ENCODE measurements at places on chromosomes 11 and 22. TPM values are rescaled to one million over a fixed set of nuclear protein-coding genes. Genes with fewer than 3 reads are reported as not detected.

GRCh38 chr22:39662686-39663052 is 92.1 kb downstream of the CACNA1I start:
- peaks cover 14% of the 10 kb centered on the region for H3K4me1 ChIP-seq
- DNase-seq = peak; percentile 55
- H3K4me3 ChIP-seq = peak overlapping the region; percentile 51
- peaks cover 81% of the 10 kb centered on the region for H3K27me3 ChIP-seq
- no peak overlapping the region for H3K27ac ChIP-seq

DNA sequence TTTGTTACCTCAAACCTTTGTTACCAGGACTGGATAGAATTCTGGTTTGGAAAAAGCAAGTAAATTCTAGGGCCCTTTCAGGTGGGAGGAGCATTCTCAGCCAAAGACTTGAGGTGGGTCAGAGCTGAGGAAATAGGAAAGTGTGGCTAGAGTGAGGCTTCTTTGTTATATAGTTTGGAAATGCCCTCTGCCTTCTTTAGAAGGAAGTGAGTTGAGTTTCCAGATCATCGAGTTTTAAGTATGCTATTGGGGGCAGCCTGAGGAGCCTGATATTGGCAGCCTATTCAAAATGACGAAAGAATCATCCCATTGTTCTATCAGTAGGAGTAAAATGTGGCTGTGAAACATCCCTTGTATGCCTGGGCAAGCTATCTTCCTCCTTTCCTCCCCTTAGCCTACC is 134.1 kb downstream of the ARHGAP42 start:
- no peaks in the 10 kb centered on the region for H3K27me3 ChIP-seq
- peak; percentile 64 for DNase-seq
- peaks cover 52% of the 10 kb centered on the region for H3K4me1 ChIP-seq

Gene PRAME
- not detected for total RNA-seq

DNA sequence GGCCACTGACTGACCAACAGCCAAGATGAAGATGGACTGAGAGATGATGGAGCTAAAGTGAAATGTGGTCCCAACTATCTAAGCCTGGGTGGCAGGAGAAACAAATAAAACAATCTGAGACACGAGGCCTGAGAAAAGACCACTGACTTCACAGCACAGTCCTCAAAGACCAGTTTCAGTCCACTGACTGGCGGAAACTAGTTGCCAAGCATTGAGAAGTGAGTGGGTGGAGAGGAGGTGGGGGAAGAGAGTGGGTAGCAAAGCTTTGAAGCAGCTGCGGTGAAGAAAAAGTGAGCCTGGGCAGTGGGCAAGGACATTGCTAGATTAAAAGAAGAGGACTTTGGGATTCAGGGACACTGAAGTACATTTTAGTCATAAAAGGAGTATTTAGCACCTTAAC is 1.9 kb downstream of the MS4A1 start:
- no peaks in the 10 kb centered on the region for H3K4me1 ChIP-seq
- H3K27me3 ChIP-seq = no peaks in the 10 kb centered on the region
- no peak for DNase-seq
- H3K36me3 ChIP-seq = no peaks in the 10 kb centered on the region

- no peak for DNase-seq
- H3K4me1 ChIP-seq = no peaks in the 10 kb centered on the region
- no peak overlapping the region for H3K4me3 ChIP-seq
Observed at GRCh38 chr11:109993786-109994185, 99.4 kb upstream of the ZC3H12C start.

DNA sequence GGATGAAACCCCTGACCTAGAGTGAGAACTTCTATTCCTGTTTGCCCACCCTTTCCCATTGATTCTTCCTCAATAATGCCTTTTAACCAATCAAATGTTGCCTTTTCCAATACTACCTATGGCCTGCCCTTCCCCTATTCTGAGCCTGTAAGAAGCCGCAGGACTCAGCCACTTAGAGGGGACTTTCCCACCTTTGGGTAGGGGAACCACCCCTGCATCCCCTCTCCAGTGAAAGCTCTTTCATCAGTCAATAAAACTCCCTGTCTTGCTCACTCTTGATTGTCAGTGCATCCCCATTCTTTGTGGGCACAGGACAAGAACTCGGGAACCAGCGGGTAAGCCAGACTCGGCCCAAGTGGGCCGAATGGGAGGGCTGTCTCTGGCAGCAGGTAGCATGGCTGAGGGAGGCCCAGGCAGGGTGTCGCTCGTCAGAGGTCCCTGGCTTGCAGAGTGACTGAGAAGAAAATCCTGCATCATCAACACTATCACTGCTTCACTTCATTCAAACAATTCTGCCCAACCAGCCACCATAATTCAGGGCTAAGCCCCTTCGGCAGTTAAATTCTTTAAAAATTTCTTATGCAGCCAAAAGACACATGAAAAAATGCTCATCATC is 30.4 kb downstream of the LDHAL6A start:
- no peak for DNase-seq
- H3K27me3 ChIP-seq = no peaks in the 10 kb centered on the region
- H3K36me3 ChIP-seq = no peaks in the 10 kb centered on the region
- no peak overlapping the region for H3K4me3 ChIP-seq
- no peak overlapping the region for H3K27ac ChIP-seq
- no peaks in the 10 kb centered on the region for H3K4me1 ChIP-seq

- peak; percentile 35 for DNase-seq
- no peak overlapping the region for H3K27ac ChIP-seq
- H3K4me3 ChIP-seq = no peak overlapping the region
- no peaks in the 10 kb centered on the region for H3K36me3 ChIP-seq
- H3K27me3 ChIP-seq = no peaks in the 10 kb centered on the region
Observed at GRCh38 chr11:114395736-114396135, 4.6 kb downstream of the C11orf71 start.

GRCh38 chr11:19605520-19606371 is 106.9 kb upstream of the NAV2 start:
- no peak overlapping the region for H3K27ac ChIP-seq
- DNase-seq = peak; percentile 13
- H3K27me3 ChIP-seq = no peaks in the 10 kb centered on the region
- peaks cover 9% of the 10 kb centered on the region for H3K4me1 ChIP-seq

DNA sequence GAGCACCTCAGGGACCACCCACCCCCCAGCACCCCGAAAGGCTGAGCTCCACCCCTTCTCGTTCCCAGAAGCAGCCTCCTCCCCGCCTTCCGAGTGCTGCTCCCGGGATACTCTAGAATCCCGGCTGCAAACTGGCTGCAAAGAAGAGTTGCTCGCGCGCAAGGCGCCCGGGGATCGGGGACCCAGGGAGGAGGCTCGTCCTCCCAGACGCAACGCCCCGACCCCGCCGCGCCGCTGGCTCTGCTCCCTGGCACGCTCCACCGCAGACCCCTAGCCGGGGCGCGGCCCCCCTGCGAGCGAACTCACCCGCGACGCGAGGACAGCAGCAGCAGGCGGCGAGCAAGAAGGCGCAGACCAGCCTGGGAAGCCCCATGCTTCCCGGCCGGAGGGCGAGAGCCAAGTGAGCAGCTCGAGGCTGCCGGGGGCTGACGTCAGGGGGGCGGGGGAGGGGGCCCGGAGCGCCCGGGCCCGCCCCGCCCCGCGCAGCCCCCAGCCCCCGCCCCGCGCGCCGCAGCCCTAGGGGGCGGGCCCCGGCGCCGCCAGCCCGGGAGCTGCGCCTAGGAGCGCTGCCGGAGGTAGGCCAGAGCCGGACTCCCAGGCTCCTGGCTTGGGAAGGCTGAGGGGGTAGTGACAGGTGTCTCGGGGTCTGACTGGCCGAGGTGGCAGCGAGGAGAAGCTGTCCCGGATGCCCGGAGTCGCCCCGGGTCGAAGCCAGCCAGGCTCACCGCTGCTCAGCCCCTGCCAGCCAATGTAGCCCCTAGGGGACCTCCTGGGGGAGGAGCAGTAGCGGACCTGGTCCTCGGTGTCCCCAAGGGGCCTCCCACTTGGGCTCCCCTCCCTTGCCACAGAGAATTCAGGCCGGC is at the start of gene MCAM:
TSS of gene MCAM (minus strand) at position 402 of the 863 bp plus-strand sequence. CDS start at position 373, 29 bp downstream.
- H3K36me3 ChIP-seq = no peaks in the 10 kb centered on the region
- H3K27ac ChIP-seq = no peak within 1 kb of the TSS
- DNase-seq = peak; percentile 81
- peak within 1 kb of the TSS; percentile 74 for H3K4me3 ChIP-seq
- peaks cover 35% of the 10 kb centered on the region for H3K27me3 ChIP-seq
- H3K4me1 ChIP-seq = peaks cover 59% of the 10 kb centered on the region

Measured in neural progenitor cell (in vitro differentiated cells).